ENCODE measurements at places on chromosomes 5 and 9.

- no peak for DNase-seq
These were observed 26.9 kb downstream of the CAMSAP1 start for GRCh38 chr9:135880438-135880837.

- DNase-seq = no peak
These were observed 50.6 kb downstream of the SIL1 start for GRCh38 chr5:139147483-139148087.

GRCh38 chr9:123832858-123833650 lies 96.9 kb downstream of the DENND1A start:
- no peak for DNase-seq

DNA sequence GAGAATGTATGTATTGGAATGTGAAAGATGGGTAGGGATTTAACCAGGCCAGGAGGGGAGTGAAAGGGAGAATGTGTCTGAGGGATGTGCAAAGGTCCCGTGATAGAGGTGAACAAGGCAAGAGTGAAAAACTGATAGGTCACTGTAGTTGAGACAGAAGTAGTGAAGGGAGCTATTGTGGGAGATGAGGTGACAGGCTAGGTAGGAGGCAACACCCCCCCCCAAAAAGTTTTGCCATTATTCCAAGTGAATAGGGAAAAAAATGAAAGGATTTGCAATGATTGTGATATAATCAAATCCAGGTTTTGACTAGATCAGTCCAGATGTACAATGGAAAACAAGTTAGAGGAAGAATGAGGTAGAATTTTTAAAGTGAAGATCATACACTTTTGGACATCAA lies 136.6 kb upstream of the GPR151 start:
- no peak for DNase-seq

- no peak for DNase-seq
These were observed 64.5 kb downstream of the MTREX start for GRCh38 chr5:55372130-55372925.

DNA sequence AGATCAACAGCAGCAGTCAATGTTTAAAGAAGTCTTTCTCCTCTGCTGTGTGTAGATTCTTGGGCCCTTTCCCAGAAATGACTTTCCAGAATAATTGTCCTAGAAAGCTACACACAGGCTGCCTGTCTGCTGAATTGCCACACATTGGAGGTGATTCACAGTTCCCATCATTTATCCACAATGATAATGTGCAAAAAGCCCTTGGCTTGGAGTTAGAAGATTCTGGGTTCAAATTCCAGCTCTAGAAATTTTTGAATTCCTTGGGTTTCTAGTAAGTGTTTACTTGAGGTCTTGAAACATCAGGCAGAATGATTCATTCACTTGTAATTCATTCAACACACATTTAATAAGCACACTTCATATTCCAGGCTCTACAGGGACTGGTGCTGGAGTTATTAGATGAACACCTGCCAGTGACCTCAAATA lies 28.6 kb upstream of the EPB41L4B start:
- DNase-seq = peak; percentile 65

- DNase-seq = no peak
These were observed 220.3 kb upstream of the GAS1 start for GRCh38 chr9:87167582-87167981.
